ENCODE measurements at places on chromosomes 4 and X.

- no peak for DNase-seq
Observed at GRCh38 chr4:24089851-24090534, 200.1 kb upstream of the PPARGC1A start.

DNA sequence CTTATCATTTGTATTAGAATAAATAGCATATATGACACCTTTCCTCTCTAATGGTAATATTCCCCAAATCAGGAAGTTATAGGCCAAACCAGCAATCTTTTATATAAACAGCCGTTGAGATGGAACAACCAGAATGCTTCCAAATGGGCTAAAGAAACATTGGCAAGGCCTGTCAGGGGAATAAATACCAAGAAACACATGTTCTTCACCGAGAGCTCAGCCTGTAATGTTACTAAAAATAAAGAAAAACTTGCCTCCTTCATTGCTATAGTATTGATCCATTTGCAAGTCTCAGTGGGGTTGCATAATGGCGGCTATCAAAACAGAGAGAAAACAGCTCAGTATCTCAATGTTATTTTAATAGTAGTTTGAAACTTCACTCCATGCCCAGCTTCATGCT lies 104.9 kb downstream of the FAM13A start:
- no peak for DNase-seq

DNA sequence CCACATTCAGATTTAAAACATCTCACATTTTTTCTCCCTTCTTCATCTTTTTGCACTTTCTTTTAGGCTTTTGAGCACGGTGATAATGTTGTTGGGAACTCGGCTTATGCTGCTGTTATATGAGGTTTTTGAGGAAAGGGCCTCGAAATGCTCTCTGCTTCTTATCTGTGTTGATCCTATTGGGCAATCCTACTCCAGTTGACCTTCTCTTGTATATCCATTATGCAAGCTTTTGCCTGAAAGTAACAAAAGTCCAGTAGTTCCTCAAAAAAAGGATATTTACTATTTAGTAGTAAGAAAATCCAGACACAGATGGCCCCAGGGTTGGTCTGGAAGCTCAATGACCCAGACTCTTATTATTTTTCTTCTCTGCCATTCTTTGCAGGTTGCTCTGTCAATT lies 57.7 kb upstream of the SPANXB1 start:
- DNase-seq = no peak

- DNase-seq = no peak
Observed at GRCh38 chr4:24764345-24764744, 31.0 kb upstream of the SOD3 start.

- DNase-seq = no peak
Observed at GRCh38 chrX:10856797-10857196, 236.4 kb upstream of the MID1 start.

- DNase-seq = no peak
Observed at GRCh38 chr4:140426610-140427105, 790 bp downstream of the CLGN start.

- no peak for DNase-seq
Observed at GRCh38 chrX:103396186-103396585, 19.8 kb downstream of the BEX3 start.

- DNase-seq = no peak
Observed at GRCh38 chrX:69014200-69014599, 151.1 kb downstream of the PJA1 start.

- no peak for DNase-seq
Observed at GRCh38 chr4:122980860-122981259, 58.5 kb upstream of the NUDT6 start.

- no peak for DNase-seq
Observed at GRCh38 chr4:78962597-78963115, 23.4 kb upstream of the PAQR3 start.

DNA sequence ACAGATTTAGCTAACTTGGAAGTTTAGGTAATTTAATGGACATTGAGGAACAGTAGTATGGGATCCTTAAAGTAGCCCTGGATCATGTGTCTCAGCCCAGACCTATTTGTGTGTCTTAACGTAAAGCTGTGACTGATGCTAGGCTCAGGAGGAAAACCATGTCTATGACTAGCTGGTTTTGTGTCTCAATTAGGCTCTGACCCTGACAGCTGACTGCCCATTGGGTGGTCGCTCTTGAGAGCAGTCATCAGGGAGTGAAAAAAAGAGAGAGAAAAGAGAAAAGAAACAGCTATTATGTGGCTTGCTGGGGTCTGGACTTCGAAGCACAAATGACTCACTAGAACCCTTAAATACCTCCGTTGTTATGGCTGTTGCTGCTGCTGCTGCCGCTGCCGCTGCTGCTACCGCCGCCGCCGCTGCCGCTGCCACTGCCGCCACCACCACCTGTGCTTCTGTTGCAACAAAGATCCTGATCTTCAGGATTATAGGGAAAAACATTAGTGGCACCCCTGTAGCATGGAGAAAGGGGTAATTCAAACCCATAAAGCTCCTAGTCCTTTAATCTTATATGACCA lies 70.7 kb downstream of the GSPT2 start:
- no peak for DNase-seq

DNA sequence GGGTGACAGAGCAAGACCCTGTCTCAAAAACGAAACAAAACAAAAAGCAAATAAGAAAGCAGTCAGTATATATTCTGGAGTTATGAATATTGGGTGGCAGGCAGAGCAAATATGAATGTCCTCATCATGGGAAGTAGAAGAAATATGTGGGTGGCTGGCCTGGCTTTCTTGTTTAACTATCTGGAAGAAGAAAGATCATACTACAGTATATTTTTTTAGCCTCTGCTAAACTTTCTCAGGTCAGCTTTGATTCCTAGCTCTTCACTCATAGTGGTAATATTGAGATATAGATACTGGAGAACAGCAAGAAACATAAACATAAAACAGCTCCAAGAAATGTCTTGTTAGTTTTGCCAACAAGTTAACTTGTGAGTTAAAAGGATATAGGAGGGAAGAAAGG lies 192.5 kb downstream of the SOWAHB start:
- DNase-seq = no peak

Measured in HL-60 (cell line).